ENCODE measurements at places on chromosomes 7 and 10.
A peak's percentile ranks its signal among the peaks of the same experiment; 100 is the strongest.

GRCh38 chr7:112937651-112938415 is 147.6 kb upstream of the TMEM168 start:
- DNase-seq = no peak

- DNase-seq = no peak
Observed at GRCh38 chr7:39617005-39617404, 6.4 kb upstream of the RALA start.

GRCh38 chr7:97003262-97004246 is 1.8 kb upstream of the DLX6 start:
- no peak for DNase-seq

GRCh38 chr7:140079121-140079536 is 16.4 kb upstream of the PARP12 start:
- no peak for DNase-seq

- no peak for DNase-seq
Observed at GRCh38 chr7:90749774-90750173, 153.7 kb downstream of the CDK14 start.

DNA sequence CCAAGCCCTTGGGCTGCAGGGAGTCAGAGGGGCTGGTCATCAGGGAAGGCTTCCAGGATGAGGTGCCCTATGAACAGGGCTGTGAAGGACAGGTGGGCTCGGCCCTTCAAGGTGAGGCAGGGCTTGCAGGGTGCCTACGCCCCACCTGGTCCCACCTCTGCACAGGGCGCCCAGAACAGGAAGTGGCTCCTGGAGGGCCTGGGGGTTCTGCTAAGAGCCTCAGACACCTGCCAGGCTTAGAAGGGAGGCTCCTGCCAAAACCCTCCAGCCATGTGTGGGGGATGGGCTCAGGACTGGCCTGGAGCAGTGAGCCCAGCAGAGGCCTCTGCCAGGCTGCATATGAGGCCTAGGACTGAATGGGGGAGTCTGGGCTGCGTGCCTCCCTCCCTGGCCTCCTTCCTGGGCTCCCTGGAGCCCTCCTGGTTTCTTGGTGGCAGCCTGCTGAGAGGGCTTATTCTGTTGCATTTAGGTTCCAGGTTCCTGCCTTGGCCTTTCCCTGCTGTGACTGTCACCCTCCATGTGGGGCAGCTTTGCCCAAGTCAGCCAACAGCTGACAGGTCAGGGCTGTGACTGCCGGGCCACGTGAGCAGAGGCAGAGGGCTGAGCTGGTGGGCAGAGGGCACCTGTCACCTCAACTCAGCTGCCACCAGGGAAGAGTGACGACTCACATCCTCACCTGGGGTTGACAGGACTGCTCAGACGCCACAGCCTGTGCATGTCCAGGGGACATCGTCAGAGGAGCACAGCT is 45.2 kb upstream of the MSMB start:
- DNase-seq = no peak

DNA sequence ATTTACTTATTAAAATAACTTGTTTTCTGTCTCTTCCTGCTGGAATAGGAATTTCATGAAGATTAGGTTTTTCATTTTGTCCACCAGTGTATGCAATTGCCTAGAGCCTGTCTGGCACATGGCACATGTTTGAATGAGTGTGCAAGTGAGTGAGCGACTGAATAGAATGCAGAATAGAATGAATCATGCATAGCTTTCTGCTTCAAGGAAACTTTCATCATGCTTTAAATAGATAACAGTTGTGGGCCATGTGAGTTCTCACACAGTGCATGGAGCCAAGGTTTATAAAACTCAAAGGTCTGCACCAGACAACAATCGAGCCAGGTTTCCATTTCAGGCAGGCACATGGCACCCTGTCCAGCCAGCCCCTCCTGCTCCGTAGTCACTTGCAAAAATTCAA is 74.2 kb upstream of the HECW1 start:
- no peak for DNase-seq

- no peak for DNase-seq
Observed at GRCh38 chr7:2523461-2523936, 3.9 kb downstream of the LFNG start.

- no peak for DNase-seq
Observed at GRCh38 chr7:84820481-84820880, 366.4 kb downstream of the SEMA3D start.

DNA sequence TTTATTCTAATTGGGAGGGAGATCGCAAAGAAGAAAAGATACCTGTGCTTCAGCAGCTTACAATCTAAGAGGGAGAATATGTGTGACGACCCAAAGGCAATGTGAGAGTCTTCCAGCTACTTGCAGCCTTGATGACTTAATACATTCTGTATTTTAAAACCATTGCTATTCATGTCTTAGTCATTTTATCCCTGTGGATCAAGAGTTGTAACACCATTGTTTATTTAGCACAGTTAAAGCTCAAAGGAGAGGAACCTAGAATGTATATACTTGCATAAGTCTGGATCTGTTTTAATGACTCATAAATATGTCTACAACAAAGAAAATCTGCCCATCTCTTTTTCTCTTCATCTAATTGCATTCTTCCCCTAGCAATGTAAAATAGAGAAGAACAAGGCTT is 117.9 kb upstream of the DLX6 start:
- no peak for DNase-seq

DNA sequence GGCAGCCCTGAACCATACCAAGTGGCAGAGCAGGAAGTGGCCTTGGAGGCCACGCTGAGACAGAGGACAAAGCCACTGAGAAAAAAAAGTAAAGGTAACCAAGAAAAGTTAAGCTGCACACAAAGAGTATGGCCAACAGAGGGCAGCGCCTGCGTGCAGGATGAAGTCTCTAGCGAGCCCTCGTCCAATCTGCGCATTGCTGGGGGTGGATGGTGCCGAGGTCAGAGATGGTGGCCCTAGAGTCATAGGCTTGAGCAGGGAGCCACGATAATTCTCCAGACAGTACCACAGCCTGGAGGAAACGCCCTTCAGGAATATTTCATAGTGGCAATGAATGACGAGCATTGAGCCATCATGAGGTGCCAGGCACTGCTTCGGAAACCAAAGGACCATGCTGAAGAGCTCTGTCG is 9.7 kb downstream of the ATP6V0E2 start:
- DNase-seq = no peak

DNA sequence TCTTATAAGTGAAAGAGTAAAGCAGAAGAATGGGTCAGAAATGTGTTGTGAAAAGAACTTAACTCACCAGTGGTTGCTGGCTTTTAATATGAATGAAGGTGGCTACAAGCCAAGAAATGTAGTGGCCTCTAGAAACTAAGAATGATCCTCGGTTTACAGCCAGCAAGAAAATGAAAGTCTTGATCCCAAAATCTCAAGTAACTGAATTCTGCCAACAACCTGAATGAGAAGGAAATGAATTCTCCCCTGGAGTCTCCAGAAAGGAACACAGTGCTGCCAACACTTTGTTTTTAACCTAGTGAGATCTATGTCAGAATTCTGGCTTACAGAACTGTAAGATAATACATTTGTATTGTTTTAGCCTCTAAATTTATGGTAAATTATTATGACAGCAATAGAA is 193.0 kb downstream of the FZD1 start:
- no peak for DNase-seq

DNA sequence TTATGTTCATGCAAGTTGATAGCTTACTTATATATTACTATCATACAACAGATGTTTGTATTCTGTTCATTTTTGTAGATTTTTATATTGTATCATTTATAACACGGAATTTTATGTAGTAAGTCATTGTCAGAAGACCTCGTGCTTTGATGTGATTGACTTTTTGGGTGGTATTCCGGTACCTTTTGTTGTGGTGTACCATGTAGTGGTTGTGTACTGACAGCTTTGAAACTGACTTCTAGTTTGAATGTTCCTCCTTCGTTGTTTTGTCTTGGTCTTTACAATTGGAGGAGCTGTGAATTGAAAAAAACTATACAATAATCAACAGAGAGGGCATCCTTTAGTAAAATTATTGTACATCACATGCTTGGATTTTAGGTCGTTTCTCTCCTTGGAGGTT is 61.5 kb downstream of the WAC start:
- no peak for DNase-seq

DNA sequence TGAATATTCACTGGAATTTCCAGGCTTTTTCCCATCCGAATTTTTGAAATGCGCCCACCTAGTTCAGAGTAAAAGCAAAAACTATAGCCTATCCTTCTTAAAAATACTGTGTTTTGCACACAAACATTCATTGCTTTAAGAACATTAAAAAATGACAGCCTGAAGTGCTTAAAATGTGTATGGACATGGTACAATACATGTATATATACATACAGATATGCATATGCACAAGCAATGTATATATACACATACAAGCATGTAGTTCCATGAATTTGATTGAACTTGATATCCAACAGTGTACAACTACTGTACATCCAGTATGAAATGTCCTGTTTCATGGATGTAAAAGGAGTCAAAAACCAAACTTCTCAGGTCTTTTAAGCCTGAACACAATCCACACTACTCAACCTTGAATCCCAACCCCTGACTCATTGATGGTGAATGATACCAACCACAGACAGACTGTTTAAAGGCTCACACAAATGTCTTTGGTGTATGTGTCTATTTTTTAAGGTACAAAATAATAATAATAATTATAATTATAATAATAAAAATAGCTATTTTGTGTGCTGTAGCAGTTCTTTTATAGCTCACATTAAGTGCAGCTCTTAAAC is 14.8 kb downstream of the INHBA start:
- DNase-seq = no peak

DNA sequence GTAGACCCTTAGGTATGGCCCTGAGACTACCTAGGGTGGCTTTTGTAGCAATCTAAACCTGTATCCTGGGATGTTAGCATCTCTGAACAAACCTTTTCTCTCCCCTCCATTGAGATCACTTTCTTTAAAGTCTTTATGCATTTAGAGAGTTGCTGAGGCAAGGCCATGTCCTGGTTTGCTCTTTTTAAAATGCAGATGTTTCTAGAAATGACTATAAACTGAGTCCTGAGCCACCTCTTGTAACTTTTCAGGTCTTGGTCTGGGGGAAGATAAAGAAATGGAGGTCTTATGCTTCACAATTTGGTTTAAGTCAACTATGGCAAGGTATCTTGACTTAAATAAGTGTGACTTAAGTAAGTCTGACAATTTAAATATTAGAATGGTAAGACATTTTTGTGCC is 78.0 kb downstream of the AUTS2 start:
- no peak for DNase-seq

GRCh38 chr7:30596721-30597120 is 2.0 kb downstream of the GARS1 start:
- DNase-seq = no peak

- no peak for DNase-seq
Observed at GRCh38 chr10:96478355-96478754, 35.4 kb downstream of the TLL2 start.

- DNase-seq = no peak
Observed at GRCh38 chr10:124802313-124802675, 675 bp downstream of the ABRAXAS2 start.

DNA sequence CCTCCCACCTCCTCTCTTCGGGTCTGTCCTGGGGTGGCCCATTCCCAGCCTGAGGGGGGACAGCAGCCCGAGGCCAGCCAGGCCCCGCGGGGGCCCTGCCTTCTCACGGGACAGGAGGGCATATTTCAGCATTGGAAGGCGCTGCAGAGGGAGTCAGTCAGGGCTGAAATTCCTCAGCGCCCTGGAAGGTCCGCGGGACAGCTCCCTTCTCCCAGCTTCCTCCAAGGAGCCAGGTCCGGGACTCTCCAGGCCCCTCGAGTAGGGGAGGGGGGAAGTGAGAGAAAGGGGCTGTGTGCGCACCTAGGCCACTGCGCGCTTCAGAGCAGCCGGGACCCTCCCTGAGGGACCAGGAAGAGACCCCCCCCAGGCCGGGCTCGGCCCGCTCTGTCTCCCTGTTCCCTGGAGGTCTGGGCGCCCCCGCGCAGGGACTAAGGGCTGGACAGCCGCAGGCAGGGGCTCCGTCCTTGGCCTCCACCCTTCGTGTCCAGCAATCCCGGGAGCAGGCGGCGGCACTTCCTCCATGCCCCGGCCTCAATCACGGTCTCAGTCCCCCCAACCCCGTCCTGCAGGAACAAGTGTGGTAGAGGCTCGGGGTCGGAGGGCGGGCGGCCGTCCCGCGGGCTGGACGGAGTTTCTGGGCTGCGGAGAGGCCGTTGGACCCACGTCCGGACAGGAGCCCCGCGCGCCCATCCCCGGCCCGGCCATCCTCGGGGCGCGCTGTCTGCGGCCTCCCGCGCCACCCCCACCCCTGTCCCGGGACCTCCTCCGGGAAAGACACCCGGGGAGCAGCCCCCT is 6.0 kb upstream of the ELFN1 start:
- no peak for DNase-seq

GRCh38 chr7:2117646-2118045 is 115.1 kb downstream of the MAD1L1 start:
- DNase-seq = no peak

- DNase-seq = no peak
Observed at GRCh38 chr7:45697576-45698136, 123.5 kb downstream of the ADCY1 start.

- no peak for DNase-seq
Observed at GRCh38 chr7:37825038-37825437, 23.4 kb upstream of the NME8 start.

- peak; percentile 47 for DNase-seq
Observed at GRCh38 chr7:130961128-130961601, 227.2 kb upstream of the KLF14 start.

DNA sequence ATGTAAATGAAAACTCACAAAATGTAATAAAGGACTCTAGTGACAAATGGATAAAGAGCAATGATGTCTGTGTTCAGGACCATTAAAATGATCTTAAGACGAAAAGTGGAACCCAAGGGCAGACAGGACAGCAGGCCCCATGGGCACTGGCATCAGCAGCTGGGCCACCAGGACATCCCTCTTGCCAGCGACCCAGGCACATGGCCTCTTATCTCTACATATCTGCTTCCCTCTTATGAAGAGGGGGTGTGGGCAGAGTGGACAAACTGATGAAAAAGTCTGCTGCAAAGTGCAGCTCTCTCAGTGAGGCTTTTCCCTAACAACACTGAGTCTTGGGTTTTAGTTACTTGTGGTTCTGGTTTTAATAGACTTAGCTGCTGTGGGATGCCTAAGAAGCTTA is 44.8 kb upstream of the ANKRD1 start:
- no peak for DNase-seq

DNA sequence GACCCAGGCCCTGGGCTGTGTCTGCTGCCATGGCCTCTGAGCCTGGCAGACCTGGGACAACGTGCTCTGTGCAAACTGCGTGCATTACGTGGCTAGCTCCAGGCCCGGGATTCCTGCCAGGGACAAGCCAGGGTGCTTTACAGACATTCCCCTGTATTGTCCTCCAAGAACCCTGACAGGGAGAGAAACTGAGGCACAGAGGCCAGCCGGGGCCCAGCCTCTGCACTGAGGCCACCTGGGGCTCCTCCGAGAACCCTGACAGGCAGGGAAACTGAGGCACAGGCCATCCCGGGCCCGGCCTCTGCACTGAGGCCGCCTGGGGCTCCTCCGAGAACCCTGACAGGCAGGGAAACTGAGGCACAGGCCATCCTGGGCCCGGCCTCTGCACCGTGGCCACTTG is 64.9 kb downstream of the CFAP46 start:
- no peak for DNase-seq

All from GM19239 (cell line).